Stimulated activated CD8-positive, alpha-beta memory T cell treated with anti-CD3 and anti-CD28 coated beads, Interleukin-7, amount 100 ng/mL, for 1 hour (primary cell): ENCODE measurements at places on chromosomes 7 and 10.

DNA sequence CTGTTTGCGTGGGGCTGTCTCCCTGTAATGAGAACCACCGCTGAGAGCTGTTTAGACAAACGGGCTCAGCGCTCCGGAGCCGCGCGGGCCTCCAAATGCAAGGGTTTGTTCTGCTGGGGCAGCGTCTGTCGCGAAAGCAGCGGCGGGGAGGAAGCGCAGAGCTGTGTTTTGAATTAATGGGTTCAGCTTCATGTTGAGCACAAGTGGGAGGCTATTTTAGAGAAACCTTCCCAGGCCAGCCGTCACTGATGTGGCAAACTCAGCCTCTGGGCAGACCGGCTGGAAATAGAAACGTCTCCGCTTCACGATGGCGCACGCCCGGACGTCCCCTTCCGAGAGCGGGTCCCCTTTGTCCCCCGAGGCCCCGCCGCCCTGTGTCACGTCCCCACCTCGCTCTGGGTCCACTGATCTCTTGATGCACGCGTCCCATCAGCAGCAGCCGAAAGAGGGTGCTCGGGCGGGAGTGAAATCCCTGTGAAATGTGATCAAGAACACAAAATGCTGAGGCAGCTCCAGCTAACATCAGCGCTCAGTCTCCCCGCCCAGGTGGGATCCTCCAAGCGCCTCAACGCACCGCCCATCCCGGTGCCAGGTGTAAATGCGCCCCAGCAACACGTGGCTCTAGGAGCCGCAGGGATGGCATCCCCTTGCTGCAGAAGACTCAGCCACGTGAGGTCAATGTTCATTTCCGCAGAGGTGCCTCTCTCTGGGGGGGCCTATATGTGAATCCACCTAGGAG is 44.9 kb downstream of the BAMBI start:
- DNase-seq = no peak

GRCh38 chr7:6709808-6710207 is 3.1 kb upstream of the ZNF12 start:
- DNase-seq = no peak

DNA sequence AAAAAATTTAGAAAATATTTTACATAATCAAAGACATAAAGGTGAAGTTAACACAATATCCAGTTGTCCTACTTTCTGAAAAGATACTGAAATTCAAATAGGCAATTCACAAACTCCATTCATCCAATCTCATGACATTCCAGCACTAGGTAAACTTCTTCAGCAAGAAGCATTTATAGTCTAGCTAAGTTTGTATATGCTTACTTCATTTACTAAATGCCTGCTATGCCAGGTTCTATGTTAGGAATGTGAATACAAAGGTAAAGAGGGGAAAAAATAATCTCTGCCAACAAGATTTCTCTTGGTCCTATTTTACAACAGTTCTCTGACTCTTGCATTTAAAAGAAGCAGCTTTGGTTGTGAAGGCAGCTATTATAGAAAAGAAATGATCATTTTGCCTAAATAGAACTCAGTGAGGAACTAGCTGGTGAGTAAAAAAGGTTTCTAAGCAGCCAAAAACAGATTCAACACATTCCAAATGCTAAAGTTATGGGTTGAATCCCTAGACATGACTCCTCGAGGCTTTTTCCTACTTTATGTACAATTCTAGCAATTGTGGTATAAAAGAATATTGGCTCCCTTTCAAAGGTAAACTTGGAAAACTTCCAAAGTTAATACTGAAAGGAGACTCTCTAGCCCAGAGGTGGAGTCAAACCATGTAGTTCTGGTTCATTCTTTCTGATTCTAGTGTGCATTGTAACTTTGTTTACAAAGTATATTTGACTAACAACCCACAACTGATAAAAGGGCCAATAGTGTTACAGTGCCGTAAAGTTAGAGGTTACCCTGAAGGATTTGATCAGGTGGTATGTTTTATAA is 30.9 kb upstream of the KLHL7 start:
- no peak for DNase-seq

DNA sequence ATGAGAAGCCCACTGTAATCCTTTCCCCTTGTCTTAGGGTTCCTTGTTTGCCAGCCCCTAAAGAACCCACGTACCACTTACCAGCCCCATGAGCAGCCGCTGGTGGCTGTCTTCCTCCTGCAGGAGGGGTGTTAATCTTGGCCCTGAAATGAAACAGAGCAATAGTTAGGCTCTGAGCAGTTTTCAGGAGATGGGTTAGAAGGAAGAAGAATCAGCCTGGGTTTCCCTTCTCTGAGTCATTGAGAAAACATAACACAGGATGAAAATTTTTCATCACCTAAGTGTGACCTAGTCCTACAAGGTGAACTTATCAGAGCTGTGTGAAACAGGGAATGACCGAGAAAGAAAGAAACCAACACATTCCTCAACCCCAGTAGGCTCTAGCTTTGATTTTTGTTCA is 90.0 kb downstream of the GSAP start:
- no peak for DNase-seq

DNA sequence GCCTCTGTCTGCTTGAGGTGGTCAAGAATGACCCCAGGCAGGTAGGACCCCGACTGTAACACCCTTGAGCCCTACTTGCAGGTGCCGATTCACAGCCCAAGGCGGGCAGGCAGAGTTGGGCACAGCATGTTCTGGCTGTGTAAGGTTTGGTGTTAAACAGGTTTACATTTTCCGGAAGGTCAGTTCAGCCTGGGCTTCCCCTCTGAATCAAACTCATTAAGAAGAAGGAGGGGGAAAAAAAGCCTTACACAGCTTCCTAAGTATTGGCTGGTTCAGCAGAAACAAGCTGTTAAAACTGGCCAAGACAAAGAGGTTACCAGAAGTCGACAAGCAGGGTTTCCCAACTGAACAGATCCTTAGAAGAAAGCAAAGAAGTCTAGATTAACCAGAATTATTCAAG is 132.7 kb downstream of the PRPF18 start:
- no peak for DNase-seq
